ENCODE measurements at places on chromosomes 4 and X.
A peak's percentile ranks its signal among the peaks of the same experiment; 100 is the strongest.

DNA sequence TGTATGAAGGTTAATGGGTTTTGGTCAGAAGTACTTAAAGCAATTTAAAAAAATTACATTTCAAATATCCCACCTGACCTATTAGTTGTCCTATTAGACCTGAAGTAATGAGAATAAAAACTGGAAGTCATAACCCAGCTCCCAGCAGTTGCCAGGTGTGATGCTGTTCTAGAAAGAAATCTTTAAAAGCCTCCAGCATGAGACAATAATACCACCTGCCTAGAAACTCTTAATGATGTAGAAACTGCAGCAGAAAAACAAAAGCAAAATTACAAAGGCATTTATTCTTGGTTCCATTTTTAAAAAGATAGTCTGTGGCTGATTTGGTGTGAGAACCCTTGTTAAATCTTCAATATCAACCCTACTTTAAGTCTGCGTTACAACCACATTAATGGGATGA lies 1137.7 kb upstream of the TENM3 start:
- H3K4me3 ChIP-seq = no peak overlapping the region
- no peaks in the 10 kb centered on the region for H3K4me1 ChIP-seq
- DNase-seq = no peak
- no peak overlapping the region for H3K27ac ChIP-seq
- H3K36me3 ChIP-seq = no peaks in the 10 kb centered on the region
- H3K27me3 ChIP-seq = no peaks in the 10 kb centered on the region

- H3K4me1 ChIP-seq = peaks cover 19% of the 10 kb centered on the region
- peak overlapping the region; percentile 69 for H3K27ac ChIP-seq
- DNase-seq = no peak
Measured at GRCh38 chrX:135345107-135345589, 35.9 kb downstream of the ETDC start.

GRCh38 chrX:111308039-111308438 lies 37.8 kb upstream of the CAPN6 start:
- H3K4me1 ChIP-seq = no peaks in the 10 kb centered on the region
- H3K36me3 ChIP-seq = no peaks in the 10 kb centered on the region
- H3K4me3 ChIP-seq = no peak overlapping the region
- H3K27ac ChIP-seq = no peak overlapping the region
- no peak for DNase-seq
- peaks cover under 1% of the 10 kb centered on the region for H3K27me3 ChIP-seq

- H3K4me3 ChIP-seq = no peak overlapping the region
- H3K27ac ChIP-seq = no peak overlapping the region
- DNase-seq = no peak
- H3K27me3 ChIP-seq = no peaks in the 10 kb centered on the region
- peaks cover 33% of the 10 kb centered on the region for H3K36me3 ChIP-seq
Measured at GRCh38 chr4:48902266-48902665, 4.3 kb downstream of the OCIAD2 start.

DNA sequence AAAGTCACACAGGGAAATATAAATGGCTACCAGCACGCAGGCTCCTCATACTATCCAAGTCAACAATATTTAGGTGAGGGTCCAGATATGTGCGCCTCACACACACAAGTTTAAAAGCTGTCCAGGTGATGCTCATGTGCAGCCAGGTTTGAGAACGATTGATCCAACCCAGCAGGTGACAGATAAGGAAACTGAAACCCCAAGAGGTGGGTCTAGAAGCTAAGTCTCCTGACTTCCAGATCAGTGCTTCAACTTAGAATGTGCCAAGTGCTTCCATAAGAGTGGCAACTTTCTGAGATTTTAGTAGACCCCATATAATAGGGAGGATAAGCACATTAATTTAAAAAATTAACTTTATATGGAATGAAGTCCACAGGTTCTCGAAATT lies 54.4 kb upstream of the NAP1L5 start:
- no peak overlapping the region for H3K27ac ChIP-seq
- no peaks in the 10 kb centered on the region for H3K27me3 ChIP-seq
- no peak overlapping the region for H3K4me3 ChIP-seq
- H3K4me1 ChIP-seq = no peaks in the 10 kb centered on the region
- no peak for DNase-seq
- no peaks in the 10 kb centered on the region for H3K36me3 ChIP-seq
